ENCODE measurements at places on chromosomes 2 and 18.

DNA sequence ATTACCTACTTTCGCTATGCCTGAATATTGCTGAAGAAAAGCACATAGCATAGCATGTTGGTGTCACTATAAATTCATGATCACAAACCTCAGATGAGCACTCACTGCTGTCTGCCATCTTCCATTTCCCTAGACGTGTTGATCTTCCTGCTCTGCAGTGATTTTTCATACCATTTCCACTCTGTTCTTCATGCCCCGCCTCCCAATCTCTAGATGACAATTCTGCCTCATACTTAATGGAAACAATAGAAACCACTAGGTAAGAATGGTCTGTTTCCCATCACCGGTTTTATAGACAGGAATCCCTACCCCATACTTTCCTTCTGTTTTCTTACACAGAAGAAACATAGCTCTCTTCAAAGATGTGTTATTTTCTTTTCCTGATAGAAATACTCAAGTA lies 63.8 kb downstream of the PIK3C3 start:
- no peak for DNase-seq

GRCh38 chr2:201137505-201138400 lies 21.8 kb downstream of the CFLAR start:
- no peak for DNase-seq

DNA sequence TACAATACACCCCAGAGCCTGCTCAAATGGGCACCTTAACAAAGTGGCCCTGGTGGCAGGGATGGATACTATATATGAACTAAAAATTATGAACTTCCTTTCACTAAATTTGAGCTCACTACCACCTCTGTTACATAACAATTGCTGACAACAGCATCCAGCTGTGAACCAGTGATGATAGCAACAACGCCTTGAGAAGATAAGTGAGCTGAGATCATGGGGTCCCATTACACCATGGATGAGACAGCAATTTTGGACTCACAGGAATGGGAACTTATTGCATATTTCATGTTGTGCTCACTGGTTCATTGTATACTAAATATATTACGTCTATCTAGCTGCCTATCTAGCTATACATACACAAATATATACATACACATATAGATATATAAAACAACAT lies 16.9 kb upstream of the ALMS1 start:
- no peak for DNase-seq

GRCh38 chr2:240287496-240288086 lies 147.1 kb upstream of the OTOS start:
- no peak for DNase-seq

GRCh38 chr2:229378386-229378785 lies 107.3 kb upstream of the PID1 start:
- no peak for DNase-seq

DNA sequence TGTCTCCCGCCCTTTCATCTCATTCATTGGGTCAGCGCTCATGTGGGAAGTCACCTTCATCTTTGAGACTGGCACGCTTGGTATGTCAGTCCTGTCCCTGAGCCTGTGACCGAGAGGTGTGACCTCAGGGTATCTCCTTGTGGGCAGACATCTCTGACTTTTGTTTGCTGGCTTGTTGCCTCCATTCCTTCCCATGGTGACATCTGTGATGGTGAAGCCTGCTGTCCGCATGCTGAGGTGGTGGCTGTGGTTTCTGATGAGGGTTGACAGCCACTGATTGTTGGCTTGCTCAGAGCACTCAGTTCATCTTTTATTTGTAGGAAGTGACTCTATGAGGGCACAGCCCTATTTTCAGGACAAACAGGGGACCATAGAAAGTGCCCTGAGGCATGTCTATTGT lies 139.2 kb downstream of the SLC4A3 start:
- no peak for DNase-seq

DNA sequence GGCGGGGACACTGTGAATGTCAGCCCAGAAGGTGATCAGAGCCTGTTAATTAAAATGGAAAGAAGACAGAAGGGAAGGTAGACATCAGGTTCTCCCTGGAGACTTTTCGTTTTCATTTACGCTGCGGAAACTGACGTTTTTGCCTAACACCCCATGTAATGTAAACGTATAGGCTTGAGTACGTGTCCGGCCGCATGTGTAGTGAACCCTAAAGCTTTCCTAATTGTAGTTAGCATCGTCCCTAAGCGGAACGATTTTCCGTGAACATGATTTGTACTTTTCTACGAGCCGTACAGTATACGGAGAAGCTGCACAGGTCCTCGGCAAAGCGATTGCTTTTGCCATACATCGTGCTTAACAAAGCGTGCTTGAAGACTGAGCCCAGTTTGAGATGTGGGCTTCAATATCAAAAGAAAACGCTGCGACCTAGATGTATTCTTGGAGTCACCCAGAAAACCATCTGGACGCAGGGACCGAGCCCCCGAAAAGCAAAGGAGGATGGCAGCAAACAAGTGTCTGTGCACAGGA lies 284 bp downstream of the TIMM21 start:
- no peak for DNase-seq

- DNase-seq: no peak
These were observed 413 bp upstream of the CHMP3 start for GRCh38 chr2:86563650-86564061.

GRCh38 chr2:33090553-33091134 lies 143.9 kb downstream of the LTBP1 start:
- no peak for DNase-seq

All from CD4-positive, alpha-beta T cell treated with Interleukin-17A for 1 hour (primary cell).